ENCODE measurements at places on chromosomes 7 and 10.
A peak's percentile ranks its signal among the peaks of the same experiment; 100 is the strongest.

GRCh38 chr7:121002757-121003200, 14.3 kb downstream of the CPED1 start:
- no peak for DNase-seq

DNA sequence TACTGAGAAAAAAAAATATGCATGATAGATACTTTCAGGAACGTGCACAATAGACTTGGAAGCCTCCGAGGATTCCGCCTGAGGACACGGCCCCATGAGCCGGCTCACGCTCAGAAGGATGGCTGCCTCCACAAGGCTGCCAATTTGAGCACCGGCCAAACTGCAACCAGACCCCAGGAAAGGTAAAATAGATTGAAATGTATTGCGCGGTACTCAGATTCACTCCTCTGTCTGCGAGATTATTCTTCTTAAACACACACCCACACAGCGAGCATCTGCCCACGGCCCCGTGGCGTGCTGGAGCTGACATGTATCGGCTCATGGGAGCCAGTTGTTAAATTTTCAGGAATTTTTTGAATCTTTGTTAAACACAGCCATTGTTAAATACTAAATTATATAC, 653.2 kb upstream of the MKI67 start:
- no peak for DNase-seq

- DNase-seq, result no peak
Observed at GRCh38 chr7:85673876-85674275, 487.0 kb upstream of the SEMA3D start.

DNA sequence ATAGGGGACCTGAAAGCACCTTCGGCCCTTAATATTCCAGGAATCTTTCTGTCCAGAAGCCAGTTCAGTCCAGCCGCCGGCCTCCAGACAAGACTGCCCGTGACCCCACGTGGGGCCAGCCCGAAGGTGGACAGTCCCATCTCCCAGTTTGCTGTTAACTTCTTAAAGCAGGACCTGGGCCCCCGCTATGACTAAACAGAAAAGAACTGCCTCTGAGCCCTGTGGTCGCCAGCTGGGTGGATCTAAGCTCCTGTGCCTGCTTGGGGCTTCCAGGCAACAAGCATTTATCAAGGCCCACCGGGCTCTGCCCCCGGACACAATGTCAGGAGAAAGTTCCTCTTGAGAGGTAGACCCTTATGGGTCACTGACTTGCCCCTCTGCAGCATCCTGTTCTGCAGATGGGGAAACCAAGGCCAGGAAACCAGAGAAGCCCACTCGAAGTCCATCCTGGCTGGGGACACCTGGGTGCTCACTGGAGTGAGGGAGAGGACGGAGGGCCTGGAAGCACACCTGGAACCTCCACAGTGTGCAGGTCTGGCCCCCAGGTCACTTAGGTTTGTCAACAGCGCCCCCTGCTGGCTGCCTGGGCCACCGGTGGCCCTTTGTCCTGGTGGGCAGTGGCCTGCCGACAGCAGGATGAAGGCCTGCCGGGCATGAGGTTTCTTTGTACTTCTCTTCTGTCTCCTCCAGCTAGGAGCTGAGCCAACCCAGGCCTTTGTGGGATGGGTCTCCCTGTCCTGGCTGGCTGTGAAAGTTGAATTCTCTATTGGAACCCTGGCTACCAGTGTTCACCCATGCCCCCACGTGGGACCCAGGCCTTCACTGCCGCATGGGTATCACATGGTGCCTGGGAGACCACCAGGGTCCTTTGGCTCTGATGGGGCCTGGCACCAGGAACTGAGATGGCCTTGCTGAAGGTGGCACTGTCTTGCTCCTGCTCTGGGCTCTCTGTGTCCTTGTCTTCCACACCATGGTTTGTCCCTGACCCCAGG, 128.0 kb downstream of the ZMIZ1 start:
- DNase-seq, result peak; percentile 67

- no peak for DNase-seq
Observed at GRCh38 chr10:23892296-23892695, 316.6 kb upstream of the KIAA1217 start.

- DNase-seq, result no peak
Observed at GRCh38 chr10:81116201-81116600, 578.5 kb downstream of the SH2D4B start.

DNA sequence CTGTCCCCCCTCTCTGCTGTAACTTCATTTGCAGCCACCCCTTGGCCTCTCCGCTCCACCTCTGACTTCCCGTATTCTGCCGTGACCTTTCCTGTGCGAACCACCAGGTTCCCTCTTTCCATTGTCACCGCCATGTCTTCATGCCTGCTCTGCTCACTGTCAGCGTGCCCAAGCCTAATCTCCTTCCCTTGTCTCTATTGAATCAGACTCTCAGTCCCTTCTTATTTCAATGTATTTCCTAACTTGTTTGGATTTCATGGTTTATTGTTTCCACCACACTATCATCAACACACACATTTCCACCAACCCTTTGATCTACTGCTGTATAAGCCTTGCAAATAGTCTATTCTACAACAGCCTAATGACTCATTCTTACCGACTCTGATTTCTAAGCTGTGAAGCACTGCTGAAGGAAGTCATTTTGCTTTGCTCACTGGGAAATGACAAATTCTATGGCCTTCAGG, 30.0 kb upstream of the INHBA start:
- no peak for DNase-seq

Measured in activated CD8-positive, alpha-beta memory T cell treated with anti-CD3 and anti-CD28 coated beads for 1 hour (primary cell).